HS-5 (cell line): ENCODE measurements at places on chromosomes 12 and 14.
A peak's percentile ranks its signal among the peaks of the same experiment; 100 is the strongest.

GRCh38 chr12:80504389-80505163, 60.5 kb downstream of the PTPRQ start:
- DNase-seq, result peak; percentile 35

- no peak for DNase-seq
Observed at GRCh38 chr12:87866578-87867292, 162.5 kb downstream of the C12orf50 start.

- peak; percentile 18 for DNase-seq
Observed at GRCh38 chr14:95025218-95025617, 132.1 kb downstream of the DICER1 start.

GRCh38 chr14:80136358-80136757, 74.9 kb downstream of the DIO2 start:
- no peak for DNase-seq

DNA sequence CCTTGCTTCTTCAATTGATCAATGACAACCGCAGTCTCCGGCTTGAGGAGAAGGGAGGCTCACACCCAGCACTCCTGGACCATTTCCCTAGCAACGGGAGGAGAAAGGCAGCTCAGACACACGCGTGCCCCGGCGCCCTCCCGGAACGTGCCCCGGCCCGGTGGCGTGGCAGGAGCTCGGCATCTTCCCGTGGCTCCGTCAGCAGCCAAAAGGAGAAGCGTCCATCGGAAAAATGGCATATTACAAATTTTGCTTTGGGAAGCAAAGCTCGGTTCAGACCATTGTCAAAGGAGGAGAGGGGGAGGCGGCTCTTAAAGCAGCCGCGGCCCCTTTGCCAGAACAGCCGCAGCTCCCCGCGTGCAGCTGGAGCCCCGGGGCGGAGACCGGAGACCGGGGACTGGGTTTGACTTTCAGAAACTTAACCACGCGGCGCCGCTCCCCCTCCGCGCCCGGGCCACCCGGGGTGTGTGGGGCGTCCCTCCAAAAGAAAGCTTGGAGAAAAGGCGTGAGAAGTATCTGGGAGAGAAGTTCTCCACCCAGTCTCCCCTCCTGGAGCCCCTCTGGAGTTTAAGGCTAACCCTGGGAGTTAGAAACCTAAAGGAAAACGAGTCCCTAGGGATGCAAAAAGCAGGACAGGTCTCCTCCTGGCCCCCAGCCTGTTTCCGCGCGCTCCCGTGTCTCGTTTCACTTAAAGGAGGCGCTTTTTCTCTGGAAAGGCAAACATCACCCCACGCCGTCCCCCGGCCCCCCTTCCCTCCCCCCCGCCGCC, 545 bp downstream of the PPFIA2 start:
- no peak for DNase-seq

- no peak for DNase-seq
Observed at GRCh38 chr14:101491841-101492240, 69.5 kb upstream of the DIO3 start.

GRCh38 chr12:82857911-82858533, 171.3 kb downstream of the TMTC2 start:
- DNase-seq, result no peak

DNA sequence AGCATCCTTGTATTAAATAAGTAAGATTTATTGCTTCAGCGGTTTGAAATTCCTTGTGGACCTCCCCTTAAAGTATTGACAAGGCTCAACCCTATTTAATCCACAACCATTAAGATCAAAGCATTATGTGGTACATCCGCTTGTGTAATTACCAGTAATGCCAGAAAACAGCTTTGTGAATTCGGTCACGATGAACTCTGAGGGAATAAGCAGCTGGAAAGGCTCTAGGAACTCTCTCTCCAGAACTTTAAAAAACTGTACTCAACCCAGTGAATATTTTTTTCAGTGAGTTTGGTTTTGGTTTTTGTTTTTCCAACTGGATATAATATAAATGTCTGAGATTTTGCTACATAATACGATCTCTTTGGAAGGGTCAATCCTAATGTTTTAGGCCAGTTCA, 49.3 kb upstream of the DIO2 start:
- no peak for DNase-seq

DNA sequence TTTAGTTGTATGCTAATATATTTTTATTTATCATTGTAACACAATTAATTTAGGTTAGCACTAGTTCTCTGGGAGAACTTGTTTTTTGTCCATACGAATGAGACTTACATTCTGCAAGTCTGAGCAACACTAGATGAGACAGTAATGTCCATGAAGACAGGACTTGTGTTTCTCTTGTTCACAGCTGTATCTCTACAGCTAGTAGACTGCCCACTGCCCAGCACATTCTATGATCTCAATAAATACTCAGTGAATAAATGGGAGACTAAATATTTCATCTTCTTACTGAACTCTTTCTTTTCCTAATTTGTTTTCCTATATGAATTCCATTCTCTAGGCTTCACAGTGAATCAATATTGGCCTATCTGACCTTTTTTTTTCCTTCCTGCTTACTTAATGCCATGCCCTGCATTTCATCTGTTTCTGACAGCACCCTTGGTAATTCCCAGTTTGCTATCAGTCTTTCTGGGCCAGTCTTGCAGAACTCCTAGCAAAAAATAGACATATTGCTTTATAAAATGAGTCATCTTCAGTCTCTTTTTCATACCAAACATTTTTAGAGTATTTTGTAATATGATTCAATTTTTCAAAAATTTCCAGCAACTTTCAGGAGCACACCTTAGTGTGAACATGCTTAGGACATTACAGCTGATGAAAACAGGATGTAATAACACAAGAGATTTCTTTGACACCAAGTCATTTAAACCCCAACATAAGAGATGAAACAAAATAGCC, 185.5 kb upstream of the ATP2B1 start:
- DNase-seq, result peak; percentile 83

DNA sequence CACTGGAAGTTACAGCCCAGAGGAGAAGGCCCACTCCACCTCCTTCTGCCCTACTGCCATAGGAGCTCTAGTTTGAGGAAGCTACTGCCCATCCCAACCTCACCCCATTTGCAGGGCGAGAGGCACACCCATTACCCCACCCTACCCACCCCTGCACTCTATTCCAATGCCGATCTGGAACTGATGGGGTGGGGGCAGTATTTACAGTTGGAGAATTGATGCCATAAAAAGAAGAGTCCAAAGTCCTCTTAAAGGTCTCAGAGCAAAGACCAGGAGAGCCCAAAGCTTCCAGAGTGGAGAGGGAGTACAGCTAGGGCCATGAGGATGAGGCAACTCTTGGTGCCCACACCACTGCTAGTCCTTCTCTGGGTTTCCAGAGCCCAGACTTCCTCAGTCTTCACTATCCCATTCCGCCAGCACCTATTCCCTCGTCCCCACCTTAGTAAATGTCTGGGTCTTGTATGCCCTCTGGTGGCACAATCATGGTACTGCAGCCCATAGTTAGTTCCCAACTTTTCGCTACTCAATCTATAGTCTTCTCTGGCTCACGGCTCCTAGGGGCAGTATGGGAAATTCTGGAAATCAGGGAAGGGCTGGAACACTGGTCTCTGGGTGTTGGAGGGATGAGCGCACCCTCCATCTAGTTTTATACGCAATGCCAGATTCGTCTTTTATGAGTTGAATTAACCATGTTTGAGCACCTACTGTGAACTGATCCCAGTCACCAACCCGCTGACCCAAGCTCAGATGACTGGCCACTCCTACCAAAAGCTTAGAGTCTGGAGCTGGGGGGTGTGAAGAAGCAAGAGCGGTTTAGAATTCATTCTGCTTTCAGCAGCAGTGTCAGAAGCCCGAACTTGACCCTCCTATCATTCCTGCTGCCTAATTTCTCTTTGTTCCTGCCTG, 6.9 kb upstream of the ADCY6 start:
- peak; percentile 38 for DNase-seq

DNA sequence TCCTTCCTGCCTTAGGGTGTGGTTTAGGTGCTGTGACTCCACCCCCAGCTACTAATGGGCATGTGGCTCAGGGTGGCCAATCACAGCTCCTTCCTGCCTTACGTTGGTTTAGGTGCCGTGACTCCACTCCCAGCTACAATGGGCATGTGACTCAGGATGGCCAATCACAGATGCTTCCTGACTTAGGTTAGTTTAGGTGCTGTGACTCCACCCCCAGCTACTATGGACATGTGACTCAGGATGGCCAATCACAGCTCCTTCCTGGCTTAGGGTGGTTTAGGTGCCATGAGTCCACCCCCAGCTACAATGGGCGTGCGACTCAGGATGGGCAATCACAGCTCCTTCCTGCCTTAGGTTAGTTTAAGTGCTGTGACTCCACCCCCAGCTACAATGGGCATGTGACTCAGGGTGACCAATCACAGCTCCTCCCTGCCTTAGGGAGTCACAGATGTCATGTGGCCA, 163.9 kb downstream of the TBX5 start:
- no peak for DNase-seq

DNA sequence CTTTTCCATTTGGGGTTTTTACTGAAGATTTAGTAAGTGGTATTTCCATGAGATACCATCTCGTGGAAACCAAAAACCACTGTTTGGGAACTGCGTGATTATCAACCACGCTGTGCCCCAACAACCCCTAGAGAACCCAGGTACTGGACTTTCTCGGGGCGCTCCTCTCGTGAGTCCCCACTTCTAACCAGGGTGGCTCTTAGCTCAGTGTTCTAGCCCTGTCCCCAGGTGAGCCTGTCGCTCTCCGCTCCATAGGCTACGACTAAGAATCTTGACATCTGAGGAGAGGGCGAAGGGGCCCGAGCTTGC, 686 bp downstream of the MCRS1 start:
- DNase-seq, result no peak

DNA sequence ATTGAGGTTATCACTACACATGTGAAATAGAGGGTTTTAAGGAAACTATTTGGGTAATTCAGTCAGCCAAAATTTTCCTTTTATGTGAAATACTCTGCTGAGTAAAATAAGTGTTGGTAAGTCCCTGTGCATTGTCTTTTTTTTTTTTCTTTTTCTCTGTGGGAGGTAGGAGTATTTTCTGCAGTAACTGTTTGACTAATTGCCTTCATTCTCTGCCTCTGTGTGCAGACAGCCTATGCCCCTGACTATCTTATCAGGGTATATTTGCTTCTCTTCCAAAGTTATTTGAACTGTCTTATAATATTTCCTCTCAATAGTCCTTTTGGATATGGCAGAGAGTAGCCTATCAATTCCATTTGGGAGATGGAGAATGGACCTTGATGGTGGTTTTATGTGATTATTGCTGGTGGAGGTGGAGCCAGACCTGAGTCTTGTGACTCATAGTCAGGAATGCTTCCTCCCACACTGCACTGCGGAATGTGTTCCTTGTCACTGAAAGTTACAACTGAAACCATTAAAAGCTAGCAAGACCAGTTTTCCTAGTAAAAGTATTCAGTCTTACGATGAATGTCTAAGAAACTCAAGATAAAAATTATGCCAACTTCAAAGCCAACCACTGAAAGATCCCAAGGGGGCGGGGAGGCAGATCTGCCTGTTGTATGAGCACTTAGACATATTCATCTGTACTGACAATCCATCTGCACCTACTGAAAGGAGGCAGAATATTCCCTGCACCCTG, 40.9 kb upstream of the STXBP6 start:
- peak; percentile 28 for DNase-seq

- DNase-seq, result peak; percentile 99
Observed at GRCh38 chr12:1474041-1474573, 120.3 kb downstream of the FBXL14 start.

DNA sequence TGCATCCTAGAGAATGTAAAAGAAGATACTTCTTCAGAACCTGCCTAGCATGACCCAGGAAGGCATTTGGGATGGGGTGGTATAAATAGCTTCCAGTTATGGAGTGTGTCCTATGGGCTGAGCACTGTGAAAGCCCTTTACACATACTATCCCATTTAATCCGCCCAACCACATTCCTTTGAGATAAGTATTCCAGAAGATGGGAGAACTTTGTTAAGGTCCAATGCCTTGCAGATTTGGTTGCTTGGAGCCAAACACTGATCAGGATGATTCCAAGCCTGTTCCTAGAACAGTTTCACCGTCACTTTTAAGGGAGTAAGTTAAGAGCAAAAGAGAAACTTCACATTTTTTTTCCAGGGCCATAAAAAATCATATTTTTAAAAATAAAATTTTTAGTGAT, 82.5 kb upstream of the CLMN start:
- no peak for DNase-seq

DNA sequence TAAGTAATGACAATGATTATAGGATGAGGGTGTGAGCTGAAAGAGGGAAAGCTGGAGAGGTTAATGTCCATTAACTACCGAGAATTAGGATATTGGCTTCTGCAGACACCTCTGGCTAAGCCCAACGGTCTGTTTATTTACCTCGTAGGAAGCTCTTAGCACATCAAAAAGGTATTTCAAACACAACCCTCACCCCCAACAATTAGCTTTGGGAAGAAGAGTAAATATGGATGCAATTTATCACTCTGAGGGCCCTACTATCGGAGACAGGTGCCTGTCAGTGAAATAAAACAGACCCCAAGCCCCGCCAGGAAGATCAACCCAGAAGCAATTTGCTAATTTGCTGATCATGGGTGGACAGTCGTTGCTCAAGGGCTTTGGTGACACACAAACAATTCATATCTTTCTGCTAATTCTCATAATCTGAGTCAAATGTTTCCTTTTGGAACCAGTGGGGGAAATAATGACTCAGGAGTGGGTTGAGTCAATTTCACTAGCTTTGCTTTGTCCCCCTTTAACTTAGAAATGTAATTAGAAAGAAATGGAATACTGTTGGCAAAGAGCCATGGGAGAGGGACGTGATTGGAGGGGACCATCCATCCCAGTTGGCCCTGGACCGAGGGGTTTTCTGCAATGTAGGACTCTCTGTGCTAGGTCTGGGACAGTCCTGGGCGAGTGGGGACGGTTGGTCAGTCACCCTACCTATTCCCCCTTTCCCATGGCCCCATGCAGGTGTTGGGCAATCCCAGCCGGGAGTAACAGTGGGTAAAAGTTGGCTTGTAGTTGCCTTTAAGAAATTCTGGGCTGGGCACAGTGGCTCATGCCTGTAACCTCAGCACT, 99.1 kb upstream of the MED13L start:
- DNase-seq, result peak; percentile 96

GRCh38 chr12:45130881-45131281, 80.0 kb upstream of the DBX2 start:
- DNase-seq, result peak; percentile 33

GRCh38 chr12:1865284-1865866, 45.0 kb downstream of the LRTM2 start:
- DNase-seq, result no peak

DNA sequence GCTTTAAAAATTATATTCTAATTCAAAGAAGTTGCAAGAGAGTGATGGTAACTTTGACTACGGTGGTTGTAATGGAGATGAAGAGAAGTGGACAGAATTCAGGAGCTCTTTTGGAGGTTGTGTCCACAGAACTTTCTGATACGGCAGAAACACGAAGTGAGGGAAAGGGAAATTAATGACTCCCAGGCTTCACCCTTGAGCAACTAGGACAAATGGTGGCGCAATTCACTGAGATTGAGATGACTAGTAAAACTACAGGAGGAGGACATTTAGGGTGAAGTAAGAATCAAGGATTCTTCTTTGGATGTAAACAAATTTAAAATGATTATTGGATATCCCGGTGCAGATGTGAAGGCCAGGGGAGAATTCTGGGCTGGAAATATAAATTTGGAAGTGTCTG, 212.6 kb downstream of the PTPRO start:
- no peak for DNase-seq
